Testis (tissue), 5 donors: ENCODE measurements at places on chromosomes 12 and 14.

- no peak for DNase-seq
Measured at GRCh38 chr12:59620326-59620725, 24.5 kb downstream of the SLC16A7 start.

DNA sequence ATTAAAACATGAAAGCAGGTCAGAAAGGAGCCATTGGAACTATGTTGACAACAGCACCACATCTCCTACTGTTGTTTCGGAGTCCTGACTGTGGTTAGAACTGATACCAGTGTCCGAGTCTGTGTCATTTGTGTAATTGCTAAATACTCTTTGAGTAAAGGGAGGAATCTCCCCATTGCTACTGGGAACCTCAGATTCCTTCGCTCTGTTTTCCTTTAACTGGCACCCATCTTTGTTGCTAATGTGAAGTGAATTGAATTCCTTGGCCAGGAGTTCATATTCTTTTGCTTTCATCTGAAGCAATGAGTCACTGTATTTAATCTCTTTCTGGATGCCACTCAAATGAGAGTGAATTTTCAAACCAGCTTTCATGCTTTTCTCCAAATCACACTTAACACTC is 31.5 kb downstream of the RASSF9 start:
- DNase-seq = no peak

- DNase-seq = no peak
Measured at GRCh38 chr12:80299976-80300375, 144.1 kb upstream of the PTPRQ start.

- no peak for DNase-seq
Measured at GRCh38 chr12:41556176-41556575, 368.1 kb downstream of the PDZRN4 start.

- DNase-seq = no peak
Measured at GRCh38 chr14:104530646-104531045, 48.9 kb upstream of the C14orf180 start.

DNA sequence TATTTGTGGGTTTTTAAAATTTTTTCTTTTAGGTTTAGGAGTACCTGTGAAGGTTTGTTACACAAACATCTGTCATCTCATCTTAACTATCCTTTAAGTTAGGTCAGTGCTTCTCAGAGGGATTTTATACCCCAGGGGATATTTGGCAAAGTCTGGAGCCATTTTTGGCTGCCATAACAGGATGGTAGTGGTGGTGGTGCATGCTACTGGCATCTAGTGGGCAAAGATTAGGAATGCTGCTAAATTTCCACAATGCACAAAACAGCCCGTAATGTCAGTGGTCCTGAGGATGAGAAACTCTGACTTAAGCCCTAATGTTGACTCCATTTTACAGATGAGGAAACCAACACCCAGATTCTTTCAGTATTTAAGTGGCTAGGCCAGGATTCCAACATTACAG is 85.2 kb upstream of the MYF6 start:
- no peak for DNase-seq

DNA sequence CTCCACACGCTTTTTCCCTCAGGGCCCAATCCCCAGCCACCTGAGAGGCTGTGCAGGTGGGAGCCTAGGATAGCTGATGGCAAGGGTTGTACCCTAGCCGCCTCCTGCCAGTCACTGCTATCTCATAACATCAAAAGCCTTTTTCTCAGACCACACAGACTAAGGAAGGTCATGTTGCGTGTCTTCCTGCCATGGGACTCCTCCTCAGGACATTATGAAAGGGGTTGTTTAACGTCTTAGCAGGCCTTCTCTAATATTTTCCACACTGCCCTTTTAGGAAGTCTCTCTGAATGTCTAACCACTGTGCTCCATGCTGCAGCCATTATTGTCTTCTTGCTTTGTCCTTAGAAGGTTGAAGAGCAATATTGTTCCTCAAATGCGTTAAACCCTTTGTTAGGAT is 7.6 kb upstream of the SMUG1 start:
- no peak for DNase-seq

DNA sequence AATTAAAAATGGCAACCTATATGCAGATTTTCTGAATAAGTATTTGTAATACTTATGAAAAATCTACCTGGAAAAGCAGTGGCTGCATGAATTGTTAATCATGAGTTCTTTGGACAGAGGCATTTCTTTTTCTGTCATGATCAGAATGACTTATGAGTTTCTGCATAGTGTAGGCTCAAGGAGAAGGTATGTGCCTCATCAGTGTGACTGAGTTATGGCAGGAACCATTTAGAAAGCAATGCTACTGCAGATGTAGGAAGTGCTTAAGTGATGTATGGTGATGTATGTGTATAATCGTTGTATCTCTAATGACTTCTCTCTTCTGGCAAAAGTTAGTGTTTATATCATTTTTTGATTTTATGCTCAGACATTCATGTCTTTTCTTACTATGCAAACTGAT is 816.4 kb upstream of the FBXO33 start:
- no peak for DNase-seq

- peak; percentile 47 for DNase-seq
Measured at GRCh38 chr12:48810903-48811431, 7.3 kb upstream of the CACNB3 start.

- DNase-seq = no peak
Measured at GRCh38 chr12:45296046-45296586, 80.2 kb downstream of the ANO6 start.

DNA sequence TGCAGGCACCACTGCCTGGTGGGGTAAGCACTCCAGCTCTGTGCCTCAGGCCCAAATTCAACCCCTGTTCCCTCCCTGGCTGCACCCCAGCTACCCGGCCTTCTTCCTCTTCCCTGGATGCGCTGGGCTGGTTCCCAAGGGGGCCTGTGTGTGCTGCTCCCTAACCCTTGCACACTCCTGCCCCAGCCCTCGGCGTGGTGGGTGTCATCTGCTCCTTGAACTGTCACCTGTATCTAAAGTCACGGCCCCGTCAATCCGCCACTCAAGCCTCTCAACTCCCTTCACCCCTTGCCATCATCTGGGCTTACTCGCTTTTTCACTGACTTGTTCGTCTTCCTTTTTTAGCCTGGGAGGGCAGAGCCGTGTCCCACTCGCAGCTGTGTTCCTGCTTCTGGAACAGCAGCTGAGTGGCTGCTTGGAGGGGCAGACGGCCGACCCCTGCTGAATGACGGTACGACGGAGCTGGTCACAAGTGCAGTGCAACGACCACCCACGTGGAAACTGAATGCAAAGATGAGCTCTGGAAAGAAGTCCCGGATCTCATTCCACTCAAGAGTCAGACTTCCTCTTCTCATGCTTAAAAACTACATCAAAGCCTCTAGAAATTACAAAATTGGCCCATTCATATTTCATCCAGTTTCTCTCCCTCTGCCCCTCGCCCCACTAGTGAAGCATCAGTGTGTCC is 138.9 kb downstream of the PIWIL1 start:
- DNase-seq = no peak

GRCh38 chr12:88062474-88062873 is 33.3 kb upstream of the C12orf50 start:
- DNase-seq = no peak

DNA sequence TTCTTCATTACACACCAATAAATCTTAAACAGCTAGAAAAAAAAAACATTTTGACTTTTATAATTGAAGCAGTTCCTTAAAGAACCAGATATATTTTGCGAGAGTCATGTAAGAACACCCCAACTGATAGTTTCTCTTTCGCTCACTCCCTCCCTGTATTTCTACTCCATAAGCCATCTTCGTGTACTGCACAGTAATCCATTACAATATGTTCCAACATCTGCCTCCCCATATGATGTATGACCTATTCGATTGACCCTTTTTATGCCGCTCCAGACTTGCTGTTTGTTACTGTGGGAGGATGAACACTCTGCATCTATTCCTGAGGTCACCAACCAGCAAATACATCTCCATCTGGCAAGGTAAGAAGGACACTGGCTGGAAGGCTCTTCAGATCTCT is 331.7 kb downstream of the SOX5 start:
- no peak for DNase-seq

- DNase-seq = peak; percentile 70
Measured at GRCh38 chr12:109723311-109723881, 9.8 kb downstream of the FAM222A start.

GRCh38 chr14:91036741-91037469 is 23.5 kb downstream of the RPS6KA5 start:
- no peak for DNase-seq

DNA sequence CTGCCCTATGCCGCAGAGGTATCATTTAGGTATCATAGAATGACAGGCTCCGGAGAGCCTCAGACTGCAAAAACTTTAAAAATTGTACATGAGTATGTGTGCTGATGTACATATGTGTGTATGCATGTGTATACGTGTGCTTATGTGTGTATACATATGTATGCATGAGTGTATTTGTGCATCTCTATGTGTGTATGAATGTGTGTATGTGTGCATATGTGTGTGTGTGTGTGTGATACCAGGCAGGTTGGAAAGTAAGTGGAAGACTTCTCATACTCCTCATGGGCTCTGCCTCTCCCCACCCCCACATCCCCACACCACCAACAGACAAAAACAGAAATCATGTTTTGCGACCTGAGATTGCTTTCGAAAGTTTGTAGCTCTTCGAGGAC is 621 bp upstream of the TMEM117 start:
- DNase-seq = peak; percentile 27

DNA sequence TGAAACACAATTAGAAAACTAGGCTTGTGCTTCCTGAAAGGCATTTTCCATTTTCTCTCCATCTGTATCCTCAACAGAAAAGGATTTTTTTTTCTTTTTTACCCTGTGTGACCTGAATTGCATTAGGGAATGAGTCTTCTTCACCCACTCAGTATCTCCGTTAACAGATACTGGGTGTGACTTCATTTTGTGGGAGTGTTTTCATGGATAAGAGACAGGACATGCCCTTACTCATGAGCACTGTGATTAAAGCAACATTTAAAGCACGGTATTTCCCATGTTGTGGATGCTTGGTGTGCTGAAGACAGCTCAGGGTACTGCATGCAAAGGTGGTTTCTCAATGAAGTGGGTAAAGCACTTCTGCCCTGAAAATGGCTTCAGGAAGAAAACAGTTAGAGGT is 1397.3 kb upstream of the TMEM132C start:
- DNase-seq = no peak

GRCh38 chr14:42921901-42922300 is 1315.2 kb downstream of the LRFN5 start:
- no peak for DNase-seq

DNA sequence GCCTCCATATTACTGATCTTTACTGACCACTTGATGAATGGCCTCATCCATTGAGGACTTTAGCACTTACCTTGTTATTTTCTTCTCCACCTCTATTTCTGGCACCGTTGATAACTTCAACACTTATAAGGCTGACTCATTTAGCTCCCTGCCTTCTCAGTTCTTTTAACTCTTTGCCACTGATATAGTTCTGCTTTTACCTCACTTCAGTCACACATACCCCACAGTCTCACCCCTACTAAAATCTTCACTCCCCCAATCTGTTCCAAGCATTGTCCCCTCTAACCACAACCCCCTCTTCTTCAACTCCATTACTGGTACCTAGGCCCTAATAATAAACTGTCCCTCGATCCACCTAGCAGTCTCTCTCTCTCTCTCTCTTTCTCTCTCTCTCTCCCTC is 141.0 kb downstream of the PAH start:
- no peak for DNase-seq

- DNase-seq = no peak
Measured at GRCh38 chr12:93563807-93564538, 8.5 kb upstream of the SOCS2 start.
